ENCODE measurements at places on chromosomes 3 and 15. TPM values are rescaled to one million over a fixed set of nuclear protein-coding genes. Genes with fewer than 3 reads are reported as not detected.

STAB1 gene
- 58.4 TPM for total RNA-seq

SMCO1 gene
- 1.6 TPM for total RNA-seq

ADGRG7 gene
- total RNA-seq = not detected

SEMA7A gene
- total RNA-seq = 4.9 TPM

RPS27L gene
- 72.8 TPM for total RNA-seq

EDEM1 gene
- 6.6 TPM for total RNA-seq

STRC gene
- total RNA-seq = 0.09 TPM

ZXDC gene
- total RNA-seq = 18.4 TPM

LZTFL1 gene
- total RNA-seq = 15.6 TPM

DGKG gene
- 1.8 TPM for total RNA-seq

SERINC4 gene
- total RNA-seq = 0.18 TPM

DNA sequence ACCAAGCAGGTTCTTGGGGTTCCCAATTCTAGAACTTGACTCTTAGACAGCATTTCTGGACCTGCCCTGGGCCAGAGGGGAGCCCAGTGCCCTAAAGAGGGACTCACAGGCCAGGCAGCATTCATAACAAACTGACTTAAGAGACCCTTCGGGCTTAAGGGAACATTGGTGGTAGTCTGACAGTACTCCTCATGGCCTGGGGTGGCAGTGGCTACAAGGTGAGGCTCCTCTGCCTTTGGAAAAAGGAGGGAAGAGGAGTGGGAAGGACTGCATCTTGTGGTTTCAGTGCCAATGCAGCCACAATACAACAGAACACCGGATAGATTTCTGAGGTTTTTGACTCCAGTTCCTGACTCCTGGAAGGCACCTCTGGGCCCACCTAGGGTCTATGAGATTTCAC is 172.2 kb upstream of the STRIT1 start:
- no peak for DNase-seq

- DNase-seq = peak; percentile 3
Measured at GRCh38 chr3:116630494-116630893, 79.1 kb upstream of the TUSC7 start.

- no peak for DNase-seq
Measured at GRCh38 chr3:156687023-156687422, 12.6 kb downstream of the TIPARP start.

- DNase-seq = no peak
Measured at GRCh38 chr15:58378241-58379085, 53.3 kb upstream of the LIPC start.

DNA sequence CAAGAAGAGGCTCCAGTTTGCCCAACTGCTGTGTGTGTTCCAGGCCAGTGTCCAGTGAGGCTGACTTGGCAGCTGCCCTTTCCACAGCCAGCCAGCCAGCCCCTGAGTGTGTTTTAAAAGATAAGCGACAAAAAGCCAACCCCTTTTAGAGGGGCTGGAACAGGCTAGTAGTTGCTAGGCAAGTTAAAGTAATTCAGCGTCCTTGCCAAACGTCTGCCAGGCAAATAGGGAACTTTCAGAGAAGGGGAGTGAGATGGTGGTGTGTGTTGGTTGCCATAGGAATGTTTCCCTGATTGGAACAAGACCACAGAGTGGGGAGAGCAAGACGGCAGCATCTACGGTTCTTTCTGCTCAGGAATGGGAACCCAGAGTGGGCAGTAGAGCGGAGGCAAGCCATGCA is 86.3 kb downstream of the TMEM108 start:
- peak; percentile 38 for DNase-seq

- DNase-seq = no peak
Measured at GRCh38 chr3:4504340-4505261, 11.5 kb downstream of the ITPR1 start.

DNA sequence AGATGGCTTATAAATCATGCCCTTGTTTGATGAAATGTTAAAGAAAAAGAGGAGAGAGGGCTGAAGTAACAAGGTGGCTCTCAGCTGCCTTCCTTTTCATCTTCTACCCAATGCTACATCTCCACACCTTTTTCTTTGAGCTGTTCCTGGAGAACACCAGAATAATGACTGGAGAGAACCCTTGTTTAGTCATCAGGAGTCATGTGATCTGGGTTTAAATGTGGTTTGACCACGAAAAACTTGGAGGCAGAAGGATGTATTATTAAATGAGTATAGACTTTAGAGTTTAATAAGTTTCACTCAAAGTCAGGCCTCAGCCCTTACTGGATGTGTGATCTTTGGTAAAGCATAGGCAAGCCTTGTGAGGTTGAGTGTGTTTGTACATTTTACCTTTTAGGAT is 230.3 kb upstream of the TBL1XR1 start:
- DNase-seq = no peak

- no peak for DNase-seq
Measured at GRCh38 chr3:75235631-75236030, 428.5 kb upstream of the FRG2C start.

- no peak for DNase-seq
Measured at GRCh38 chr3:24137958-24138875, 193.1 kb downstream of the NR1D2 start.

GRCh38 chr3:124884474-124885101 is 2.6 kb downstream of the ITGB5 start:
- peak; percentile 21 for DNase-seq

GRCh38 chr3:127749361-127749760 is 73.0 kb downstream of the MGLL start:
- DNase-seq = no peak

DNA sequence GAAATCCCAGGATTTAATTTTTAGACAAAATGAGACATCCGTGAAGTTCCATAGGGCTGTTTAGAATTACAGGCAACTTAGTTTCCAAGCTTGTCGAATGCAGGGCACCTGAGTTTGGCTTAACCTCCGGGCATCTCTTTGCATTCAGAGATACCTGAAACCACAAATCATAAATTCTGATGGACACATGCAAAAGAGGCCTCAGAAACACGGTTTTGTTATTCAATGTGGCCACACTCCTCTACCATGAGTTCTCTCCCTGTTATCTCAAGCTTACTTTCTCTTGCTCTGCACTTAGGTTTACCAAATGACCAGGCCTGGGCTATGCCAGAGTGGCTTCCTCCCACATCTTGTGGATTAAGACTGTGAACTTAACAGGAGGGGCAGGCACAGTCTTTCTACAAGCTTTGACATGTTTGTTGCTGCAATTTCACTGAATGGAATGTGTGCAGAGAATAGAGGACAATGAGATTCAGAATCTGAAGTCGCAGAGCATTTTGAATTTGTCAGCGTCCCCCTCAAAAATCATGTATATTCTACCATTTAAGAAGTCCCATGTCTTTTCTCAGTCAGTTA is 137.7 kb downstream of the TPRG1 start:
- no peak for DNase-seq

- DNase-seq = no peak
Measured at GRCh38 chr15:72173864-72174550, 23.6 kb downstream of the GRAMD2A start.

DNA sequence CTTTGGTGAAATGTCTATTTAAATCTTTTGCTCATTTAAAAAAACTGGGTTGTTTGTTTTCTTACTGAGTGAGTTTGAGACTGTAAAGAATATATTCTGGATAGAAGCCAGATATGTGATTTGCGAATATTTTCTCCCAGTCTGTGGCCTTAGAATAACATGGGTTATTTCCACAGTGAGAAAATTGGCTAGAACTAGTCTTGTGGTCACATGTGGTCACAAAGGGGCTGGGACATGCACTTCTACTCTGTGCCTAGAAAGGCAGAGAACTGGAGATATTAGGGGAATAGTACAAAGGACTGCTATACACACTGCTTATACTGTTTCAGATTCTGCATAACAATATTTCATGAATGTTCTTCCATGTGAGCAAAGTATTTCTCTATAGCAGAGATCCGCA is 79.9 kb upstream of the RGMA start:
- DNase-seq = peak; percentile 78

DNA sequence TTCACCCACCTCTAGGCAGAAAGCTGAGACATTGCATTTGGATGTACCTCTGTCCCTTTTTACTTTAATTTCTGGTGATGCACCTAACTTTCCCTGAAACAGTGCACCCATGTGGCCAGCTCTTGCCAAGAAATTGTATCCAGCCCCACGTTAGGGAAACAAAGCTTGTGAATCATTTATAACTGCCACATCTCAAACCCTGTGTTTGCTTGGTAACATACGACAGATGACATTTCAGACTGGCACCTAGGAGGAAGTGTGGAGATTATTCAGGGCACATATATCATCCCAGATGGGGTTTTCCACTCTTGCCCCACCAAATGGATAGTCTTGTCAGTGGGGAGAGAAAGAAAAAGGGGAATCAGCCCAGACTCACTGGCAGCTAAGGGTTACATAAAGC is 2.1 kb downstream of the CYB561D2 start:
- DNase-seq = no peak

- DNase-seq = no peak
Measured at GRCh38 chr3:12791430-12791829, 5.0 kb upstream of the CAND2 start.

DNA sequence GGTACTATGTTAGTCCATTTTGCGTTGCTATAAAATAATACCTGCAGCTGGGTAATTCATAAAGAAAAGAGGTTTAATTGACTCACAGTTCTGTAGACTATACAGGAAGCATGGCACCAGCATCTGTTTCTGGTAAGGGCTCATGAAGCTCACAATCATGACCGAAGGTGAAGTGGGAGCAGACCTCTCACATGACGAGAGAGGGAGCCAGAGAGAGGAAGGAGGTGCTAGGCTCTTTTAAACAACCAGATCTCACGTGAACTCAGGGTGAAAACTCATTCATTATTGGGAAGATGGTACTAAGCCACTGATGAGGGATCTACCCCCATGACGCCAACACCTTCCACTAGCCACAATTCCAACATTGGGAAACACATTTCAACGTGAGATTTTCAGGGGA is 301.7 kb upstream of the MDFIC2 start:
- DNase-seq = no peak

DNA sequence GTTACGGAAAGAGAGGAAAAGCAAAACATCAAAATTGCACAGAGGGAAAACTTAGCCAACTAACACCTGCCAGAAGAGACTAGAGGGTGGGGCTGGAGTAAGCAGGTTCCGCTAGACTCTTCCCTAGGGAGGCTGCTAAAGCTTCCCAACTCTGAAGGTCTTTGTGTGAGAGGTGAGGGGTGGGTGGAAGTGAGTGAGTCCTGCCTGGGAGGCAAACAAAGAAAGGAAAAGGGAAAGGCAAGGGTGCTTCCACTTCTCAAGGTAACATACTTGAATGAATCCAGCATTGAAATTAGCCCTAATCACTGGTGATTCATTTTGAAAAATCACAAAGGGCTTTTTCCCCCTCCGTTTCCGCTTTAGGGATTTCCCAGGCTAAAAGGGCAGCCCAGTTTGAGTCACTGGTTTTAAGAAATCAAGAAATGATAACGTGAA is 220.5 kb upstream of the ADAMTS9 start:
- peak; percentile 61 for DNase-seq

DNA sequence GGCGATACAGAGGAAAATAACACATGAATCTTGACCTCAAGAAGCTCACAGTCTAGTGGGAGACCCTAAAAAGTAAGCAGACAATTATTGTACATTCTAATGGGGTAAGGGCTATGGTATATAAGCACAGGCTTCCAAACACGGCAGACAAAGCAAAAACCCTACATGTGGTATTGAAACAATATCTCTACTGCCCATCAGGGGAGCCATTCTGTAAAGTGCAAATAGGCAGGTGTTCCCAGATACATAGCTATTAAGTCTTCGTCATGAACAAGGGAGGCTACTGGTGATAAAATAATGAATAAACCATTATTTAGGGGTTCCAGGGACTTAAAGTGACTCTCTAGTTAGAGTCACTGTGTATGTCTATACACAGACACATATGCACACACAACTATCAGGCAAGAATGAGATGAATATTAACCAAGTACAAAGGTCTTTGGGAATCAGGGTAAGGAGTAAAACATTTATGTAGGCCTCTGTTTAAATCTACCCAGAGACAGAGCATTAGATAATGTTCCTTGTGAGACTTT is 38.7 kb upstream of the ASB14 start:
- no peak for DNase-seq

GRCh38 chr3:112633757-112634156 is 7.2 kb downstream of the CCDC80 start:
- DNase-seq = peak; percentile 70

DNA sequence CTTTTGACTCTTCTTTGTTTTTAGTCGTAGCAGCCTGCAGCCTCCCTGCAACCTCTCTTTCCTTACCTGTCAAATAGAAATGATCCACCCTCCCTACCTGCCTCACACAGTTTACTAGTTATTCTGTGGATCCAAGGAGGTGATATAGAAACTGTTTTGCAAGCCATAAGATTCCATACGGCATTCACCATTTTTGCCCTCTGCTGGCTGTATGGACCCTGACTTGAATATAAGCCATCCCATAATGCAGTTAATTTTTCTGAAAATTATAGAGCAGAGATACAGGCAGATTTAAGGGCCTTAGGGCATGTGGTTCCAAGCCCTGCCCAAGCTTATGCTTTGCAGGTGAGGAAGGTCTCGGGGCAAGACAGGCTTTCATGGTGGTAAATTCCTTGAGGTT is 63.8 kb downstream of the CPN2 start:
- no peak for DNase-seq

GRCh38 chr3:149969110-149969939 is 1.4 kb downstream of the PFN2 start:
- DNase-seq = peak; percentile 88

- no peak for DNase-seq
Measured at GRCh38 chr3:131394400-131394799, 12.8 kb downstream of the NUDT16 start.

DNA sequence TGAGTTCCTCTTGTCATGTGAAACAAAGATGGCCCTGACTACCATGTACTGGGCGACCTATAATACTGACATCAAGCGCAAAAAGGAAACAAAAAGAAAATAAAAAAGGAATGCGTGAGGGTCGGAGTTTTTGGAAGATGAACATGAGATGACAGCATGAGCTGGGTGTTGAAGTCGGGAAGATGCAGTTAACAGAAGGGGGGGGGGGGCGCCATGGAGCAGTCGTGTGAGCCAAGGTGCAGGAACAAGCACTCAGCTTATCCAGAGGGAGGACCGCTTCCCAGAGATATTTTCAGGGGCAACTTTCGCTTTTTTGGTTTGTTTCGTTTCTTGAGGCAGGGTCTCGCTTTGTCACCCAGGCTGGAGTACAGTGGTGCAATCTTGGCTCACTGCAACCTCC is 110.2 kb downstream of the RORA start:
- no peak for DNase-seq

- DNase-seq = no peak
Measured at GRCh38 chr3:139388821-139389551, 461 bp downstream of the COPB2 start.

GRCh38 chr3:182717216-182717615 is 76.1 kb upstream of the ATP11B start:
- no peak for DNase-seq

DNA sequence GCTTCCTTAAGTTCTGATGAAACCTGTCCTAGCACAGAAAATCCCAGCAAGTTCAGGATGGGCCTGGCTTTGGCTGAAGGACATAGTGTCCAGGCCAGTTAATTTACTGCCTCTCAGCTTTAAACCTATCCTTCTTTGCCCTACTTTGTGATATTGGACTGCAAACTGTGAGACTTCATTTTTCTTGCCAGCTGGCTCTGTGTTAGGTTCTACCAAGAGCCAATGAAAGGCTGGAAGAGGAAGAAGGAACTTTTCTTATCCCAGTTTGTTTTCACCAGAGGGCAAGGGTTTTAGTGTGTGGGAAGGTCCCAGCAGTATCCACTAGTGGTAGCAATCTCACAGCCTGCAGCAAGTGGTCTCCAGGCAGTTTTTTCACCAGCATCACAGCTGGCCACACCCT is 18.2 kb downstream of the DCUN1D1 start:
- DNase-seq = no peak

Measured in muscle of leg (tissue), 16 donors.